ENCODE measurements at places on chromosomes 6 and 20. TPM values are rescaled to one million over a fixed set of nuclear protein-coding genes. Genes with fewer than 3 reads are reported as not detected.

COL21A1 gene
- not detected for total RNA-seq

SLC32A1 gene
- total RNA-seq = not detected

HLA-DQA2 gene
- not detected for total RNA-seq

TMEM244 gene
- total RNA-seq = not detected

SCUBE3 gene
- 2.5 TPM for total RNA-seq

SMIM29 gene
- 2.4 TPM for total RNA-seq

PNLDC1 gene
- not detected for total RNA-seq

CFAP61 gene
- total RNA-seq = not detected

TOP1 gene
- total RNA-seq = 28.5 TPM

OR2J2 gene
- total RNA-seq = not detected

BLTP3A gene
- total RNA-seq = 19.2 TPM

AHI1 gene
- 4.7 TPM for total RNA-seq

HLA-DPB1 gene
- 9.2 TPM for total RNA-seq

SPATS1 gene
- not detected for total RNA-seq

EMILIN3 gene
- total RNA-seq = not detected

PRSS35 gene
- total RNA-seq = 1.2 TPM

MOG gene
- not detected for total RNA-seq

EBF4 gene
- total RNA-seq = not detected

PROKR2 gene
- not detected for total RNA-seq
